ENCODE measurements at places on chromosomes 11 and 22.

DNA sequence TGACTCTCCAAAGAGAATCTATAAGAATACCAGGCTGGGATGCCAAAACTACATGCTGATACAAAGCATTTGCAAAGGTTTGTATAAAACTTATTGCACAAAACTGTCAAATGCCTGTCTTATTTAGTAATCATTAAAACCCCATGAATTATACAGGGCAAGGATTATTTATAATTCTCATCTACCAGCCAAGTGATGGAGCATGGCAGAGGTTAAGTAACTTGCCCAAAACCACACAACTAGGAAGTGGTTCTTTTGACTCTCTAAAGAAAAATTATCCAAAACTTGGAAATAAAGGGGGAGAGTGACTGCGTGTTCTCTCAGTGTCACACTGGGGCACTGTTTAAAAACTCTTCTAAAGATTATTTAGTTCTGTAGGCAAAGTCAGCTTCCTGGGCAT lies 17.4 kb upstream of the CLMP start:
- no peak for DNase-seq

DNA sequence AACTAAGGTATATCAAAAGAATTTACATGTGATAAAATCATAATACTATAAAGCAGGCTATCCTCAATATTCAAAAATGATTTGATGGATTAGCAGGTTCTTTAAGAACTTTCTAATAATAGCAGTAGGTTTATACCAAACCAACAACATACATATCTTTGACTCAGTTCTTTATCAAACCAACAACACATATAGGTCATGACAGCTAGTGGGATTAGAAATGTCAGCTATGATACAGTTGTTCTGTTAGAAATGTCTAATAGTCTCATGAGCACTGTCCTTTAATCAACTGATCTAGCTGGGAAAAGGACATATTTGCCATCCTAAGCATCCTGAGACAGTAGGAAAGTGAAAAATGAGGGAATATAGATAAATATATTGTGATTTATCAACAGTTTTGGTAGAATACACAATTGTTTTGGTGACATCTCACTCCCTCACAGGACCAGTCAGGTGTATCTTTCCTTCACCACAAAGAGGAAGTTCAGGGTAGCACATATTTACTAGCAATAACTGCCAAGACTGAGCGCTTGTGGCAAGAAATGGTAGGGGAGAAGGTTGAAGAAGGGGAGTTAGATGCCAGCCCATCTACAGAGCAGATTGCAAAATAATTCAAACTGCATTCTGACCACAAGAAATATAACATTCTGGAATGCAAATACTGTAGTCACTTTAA lies 90.8 kb upstream of the APOA1 start:
- no peak for DNase-seq

GRCh38 chr22:24498824-24499223 lies 3.7 kb downstream of the UPB1 start:
- DNase-seq = no peak

GRCh38 chr22:48138855-48139254 lies 1376.4 kb downstream of the TBC1D22A start:
- no peak for DNase-seq

DNA sequence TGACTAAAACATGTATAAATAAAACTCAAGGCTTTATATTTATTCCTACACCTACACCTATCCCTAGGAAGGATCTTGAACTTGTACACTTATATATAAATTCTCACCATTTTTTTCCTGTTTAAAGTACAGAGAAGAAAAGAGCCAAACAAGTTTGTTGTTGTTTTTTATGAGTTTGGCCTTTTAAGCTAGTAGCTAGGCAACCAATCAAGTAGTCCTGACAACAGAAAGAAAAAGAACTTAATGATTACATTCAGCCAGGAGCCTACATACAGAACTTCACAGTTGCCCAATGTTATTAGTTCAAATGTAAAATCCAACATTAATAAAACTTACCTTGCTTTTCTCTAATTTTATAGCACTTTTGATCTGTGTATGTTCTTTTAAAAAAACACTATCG lies 316.2 kb downstream of the SOX6 start:
- no peak for DNase-seq
